ENCODE measurements at places on chromosomes 11 and 22. TPM values are rescaled to one million over a fixed set of nuclear protein-coding genes. Genes with fewer than 3 reads are reported as not detected.

DNA sequence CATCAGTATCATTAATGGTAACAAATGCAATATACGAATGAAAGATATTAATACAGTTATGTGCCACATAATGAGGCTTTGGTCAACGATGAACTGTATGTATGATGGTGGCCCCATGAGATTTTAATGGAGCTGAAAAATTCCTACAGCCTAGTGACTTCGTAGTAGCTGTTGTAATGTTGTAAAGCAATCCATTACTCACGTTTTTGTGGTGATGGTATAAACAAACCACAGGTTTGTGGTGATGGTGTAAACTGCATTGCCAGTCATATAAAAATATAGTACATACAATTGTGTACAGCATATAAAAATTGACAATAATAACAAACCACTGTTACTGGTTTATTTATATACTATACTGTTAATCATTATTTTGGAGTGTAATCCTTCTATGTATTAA, 27.4 kb upstream of the GRIA4 start:
- DNase-seq, result no peak

GRCh38 chr11:14114269-14114668, 151.7 kb downstream of the SPON1 start:
- no peak for DNase-seq

- no peak for DNase-seq
These were observed 252.8 kb downstream of the JRKL start for GRCh38 chr11:96642583-96642982.

ACRV1 gene
- not detected for total RNA-seq

SBF2 gene
- 4.2 TPM for total RNA-seq

GRCh38 chr22:42217019-42217751, 53.3 kb downstream of the TCF20 start:
- no peak for DNase-seq

GRCh38 chr11:44408711-44409470, 99.0 kb upstream of the ALX4 start:
- DNase-seq, result no peak

CDC42EP1 gene
- 0.13 TPM for total RNA-seq

DNA sequence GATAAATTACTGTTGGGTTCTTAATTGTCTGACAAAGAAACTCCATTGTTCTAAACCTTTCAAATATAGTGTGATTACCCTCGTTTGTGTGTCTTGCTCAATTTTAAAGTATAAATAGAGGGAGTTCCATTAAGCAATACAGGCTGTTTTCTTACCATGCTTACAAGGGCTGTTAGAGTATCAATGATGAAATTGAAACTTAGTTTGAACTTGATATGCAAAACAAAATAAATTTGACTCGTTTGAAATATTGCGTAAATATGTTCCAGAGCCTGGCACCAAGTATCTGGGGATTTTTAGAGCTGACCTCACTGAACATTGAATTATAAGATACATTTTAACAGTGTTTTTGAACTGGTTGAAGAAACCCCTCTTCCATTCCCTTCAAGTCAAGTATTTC, 31.7 kb downstream of the TEAD1 start:
- DNase-seq, result no peak

- no peak for DNase-seq
These were observed 287.5 kb upstream of the ANO3 start for GRCh38 chr11:26044389-26044788.

DNA sequence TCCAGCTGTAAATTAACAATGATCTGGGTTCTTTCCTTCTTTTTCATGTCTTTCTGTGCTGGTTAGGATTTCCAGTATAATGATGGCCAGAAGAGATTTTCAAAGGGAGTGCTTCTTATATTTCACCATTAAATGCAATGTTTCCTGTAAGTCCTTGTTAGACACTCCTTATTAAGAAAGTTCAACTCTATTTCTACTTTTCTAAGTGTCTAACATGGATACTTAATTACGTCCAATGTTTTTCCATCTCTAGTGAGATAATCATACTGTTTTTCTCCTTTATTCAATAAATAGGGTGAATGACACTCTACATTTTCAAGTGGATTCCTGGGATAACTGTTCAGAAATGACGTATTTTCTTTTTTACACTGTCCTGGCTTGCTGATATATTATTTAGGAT, 49.8 kb downstream of the CDON start:
- no peak for DNase-seq

GRCh38 chr22:47810505-47811500, 1048.4 kb downstream of the TBC1D22A start:
- no peak for DNase-seq

BAD gene
- 40.9 TPM for total RNA-seq

CCDC87 gene
- 0.27 TPM for total RNA-seq

- no peak for DNase-seq
These were observed 476.8 kb downstream of the METTL15 start for GRCh38 chr11:28584992-28585391.
